Calu3 (cell line): ENCODE measurements at places on chromosomes 4 and X. TPM values are rescaled to one million over a fixed set of nuclear protein-coding genes. Genes with fewer than 3 reads are reported as not detected.
A peak's percentile ranks its signal among the peaks of the same experiment; 100 is the strongest.

DNA sequence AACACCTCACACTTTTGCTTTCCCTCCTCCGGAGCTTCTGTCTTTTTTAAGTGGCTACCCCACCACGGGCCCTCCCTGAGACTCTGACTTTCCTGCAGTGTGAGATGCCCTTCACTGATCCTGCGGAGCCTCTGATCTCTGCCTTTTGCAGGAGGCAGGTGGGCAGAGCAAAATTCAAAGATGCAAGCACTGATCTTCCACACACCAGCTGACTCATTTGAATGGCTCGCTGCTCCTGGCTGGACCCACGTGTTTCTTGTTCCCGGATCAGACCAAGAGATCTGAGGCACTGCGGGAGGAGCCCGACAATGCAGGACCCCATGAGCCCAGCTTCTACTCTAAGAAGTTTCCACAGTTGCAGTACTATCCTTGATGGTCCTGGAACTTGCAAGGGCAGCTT is 1607.9 kb upstream of the TENM3 start:
- peak; percentile 6 for DNase-seq

DNA sequence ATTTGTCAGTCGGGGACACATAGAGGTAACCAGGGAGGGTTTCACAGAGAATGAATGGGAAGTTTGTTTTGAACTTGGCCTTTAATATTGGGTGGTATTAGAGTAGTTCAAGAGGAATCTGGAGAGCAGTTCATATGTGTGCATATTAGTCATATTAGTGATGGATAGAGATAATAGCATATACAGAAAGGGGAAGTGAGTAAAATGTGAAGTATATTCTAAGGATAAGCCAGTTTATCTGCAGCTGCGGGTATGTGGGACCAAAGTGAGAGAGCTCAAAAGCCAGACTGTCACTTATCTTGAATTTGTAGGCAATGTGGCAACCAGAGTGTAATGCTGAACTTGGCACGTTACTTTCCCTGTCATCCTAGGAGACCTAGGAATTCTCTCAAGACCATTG is 169.9 kb downstream of the AFF2 start:
- no peak for DNase-seq

CFAP99 gene
- 0.32 TPM in 1 of 2 replicates, not detected in the other for total RNA-seq

DNA sequence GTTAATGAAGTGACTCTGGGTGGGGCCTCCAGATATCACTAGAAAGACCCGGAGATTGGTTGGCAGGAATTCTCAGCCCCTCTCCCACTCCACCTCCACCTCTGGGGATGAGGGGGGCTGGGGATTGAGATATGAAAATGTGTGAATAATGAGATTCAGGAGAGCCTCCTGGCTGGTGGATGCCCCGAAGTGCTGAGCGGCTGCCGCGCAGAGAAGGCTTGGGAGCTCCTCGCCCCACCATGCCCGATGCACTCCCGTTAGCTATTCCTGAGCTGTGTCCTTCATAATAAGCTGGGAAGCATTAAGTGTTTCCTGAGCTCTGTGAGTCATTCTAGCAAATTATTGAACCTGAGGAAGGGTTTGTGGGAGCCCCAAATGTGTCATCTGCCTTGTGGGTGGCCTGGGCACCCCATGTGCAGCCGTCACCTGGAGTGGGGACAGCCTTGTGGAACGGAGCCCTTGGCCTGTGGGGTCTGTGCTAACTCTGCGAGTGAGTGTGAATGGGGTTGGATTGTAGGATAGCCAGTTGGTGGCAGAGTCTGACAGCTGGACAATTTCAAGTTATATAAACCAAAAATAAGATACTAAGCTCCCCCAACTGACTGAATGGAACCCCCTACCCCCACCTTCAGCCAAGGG is 4.4 kb upstream of the MAEA start:
- no peak for DNase-seq

- DNase-seq = no peak
Observed at GRCh38 chr4:168797194-168797593, 212.9 kb downstream of the CBR4 start.

DNA sequence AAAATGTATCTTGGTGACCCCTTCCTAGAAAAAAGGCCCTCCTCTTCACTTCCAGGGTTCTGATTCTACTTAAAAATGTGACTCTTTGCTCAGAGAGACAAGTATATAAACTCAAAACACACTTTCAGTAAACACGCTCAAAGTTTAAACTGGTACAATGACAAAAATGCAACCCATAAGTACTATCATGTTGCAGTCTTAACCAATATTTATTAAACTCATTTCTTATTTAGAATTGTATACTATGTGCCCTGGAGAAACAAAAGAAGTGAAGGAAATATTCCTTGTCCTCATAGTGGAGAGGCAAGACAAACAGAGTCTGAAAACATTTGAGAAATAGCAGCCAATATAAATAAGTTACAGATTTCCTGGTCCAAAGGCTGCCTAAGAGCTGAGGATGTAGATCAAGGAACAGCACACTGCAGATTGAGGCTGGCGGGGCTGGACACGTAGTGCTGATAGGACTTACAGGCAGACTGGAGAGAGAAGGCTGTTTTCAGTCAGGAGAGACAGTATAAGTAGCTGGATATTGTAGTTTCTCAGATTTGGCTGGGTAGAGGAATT is 39.1 kb upstream of the ANXA3 start:
- DNase-seq = no peak

GRCh38 chr4:158410272-158410671 is 111.4 kb upstream of the RXFP1 start:
- no peak for DNase-seq

USP26 gene
- not detected in 2 replicates for total RNA-seq

MAGIX gene
- 13.9 and 16.6 TPM in 2 replicates for total RNA-seq

L1CAM gene
- total RNA-seq = 14.2 and 16.1 TPM in 2 replicates

DNA sequence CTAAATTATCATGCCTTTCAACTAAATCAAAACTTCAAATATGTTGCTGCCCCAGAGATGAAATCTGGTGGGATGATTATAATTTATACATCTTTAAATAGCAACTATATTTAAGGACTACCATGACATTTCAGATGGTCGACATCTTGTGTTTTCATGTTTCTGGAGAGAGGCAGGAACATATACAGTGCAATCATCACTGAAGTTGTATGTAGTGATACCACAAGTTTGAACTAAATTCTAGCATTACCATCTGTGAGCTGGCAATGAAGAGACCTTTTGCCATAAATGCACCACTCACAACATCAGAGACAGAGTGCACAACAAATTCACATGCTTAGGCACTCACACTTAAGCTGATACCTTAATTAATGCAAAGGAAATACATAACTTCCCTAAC is 196.4 kb upstream of the GPC4 start:
- DNase-seq = no peak

ETNPPL gene
- 0.35 and 0.51 TPM in 2 replicates for total RNA-seq

DNA sequence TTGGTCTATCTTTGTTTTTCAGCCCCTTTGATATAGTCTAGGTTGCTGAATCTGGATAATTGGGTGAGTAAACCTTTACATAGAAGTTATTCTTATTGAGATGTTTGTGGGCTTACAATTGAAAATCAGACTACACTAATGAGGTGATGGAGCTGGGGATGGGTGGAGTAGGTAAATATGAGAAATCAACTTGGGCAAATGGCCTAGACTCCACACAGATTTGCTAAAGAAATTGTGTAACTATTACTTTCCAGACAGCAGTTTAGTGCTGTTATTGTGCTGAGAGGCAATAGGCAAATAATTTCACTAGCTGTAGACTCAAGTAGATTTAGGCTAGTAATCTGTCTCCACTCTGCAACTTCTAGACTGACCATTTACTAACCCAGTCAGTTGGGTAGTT is 8.2 kb downstream of the DIAPH2 start:
- DNase-seq = no peak

TREX2 gene
- 2.0 and 2.2 TPM in 2 replicates for total RNA-seq

- no peak for DNase-seq
Observed at GRCh38 chr4:88060431-88060830, 53.0 kb downstream of the PKD2 start.

DNA sequence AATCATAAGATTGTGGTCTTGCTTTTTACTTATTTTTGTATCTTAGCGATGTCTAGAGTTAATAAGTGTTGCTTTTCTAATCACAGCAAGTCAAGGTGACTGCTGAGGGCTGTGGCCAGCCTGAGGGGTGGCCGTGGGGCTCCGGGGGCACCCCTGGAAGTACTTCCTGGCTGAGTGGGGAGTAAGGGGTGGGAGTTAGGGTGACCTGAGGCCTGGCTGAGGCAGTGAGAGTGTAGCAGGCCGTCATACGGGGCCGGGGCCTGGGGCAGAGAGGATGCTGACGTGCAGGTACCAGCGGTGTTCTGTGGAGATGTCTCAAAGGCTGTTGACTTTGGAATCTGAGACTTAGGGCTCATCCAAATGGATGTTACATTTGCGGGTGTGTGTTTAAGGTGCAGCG is 29.3 kb downstream of the PIGG start:
- DNase-seq = no peak

LANCL3 gene
- 2.2 and 2.3 TPM in 2 replicates for total RNA-seq

- no peak for DNase-seq
Observed at GRCh38 chr4:52192001-52192400, 140.9 kb downstream of the SPATA18 start.

PAGE2B gene
- total RNA-seq = not detected in 2 replicates

DNA sequence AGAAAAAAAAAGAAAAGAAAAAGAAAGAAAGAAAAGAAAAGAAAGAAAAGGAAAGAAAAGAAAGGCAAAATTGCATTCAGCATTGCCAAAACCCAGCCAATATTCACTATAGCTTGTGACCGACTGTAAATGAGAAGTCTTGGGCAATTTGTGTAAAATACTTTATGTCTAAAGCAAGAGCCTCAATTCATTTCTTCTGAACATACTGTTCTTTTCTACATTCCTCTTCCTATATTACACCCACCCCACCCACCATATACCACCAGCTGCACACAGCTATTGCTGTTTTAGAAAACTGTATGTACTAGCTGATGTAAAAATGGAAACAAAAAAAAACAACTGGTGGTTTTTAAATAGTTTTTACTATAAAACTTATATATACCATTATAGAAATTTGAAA is 156.9 kb upstream of the TTC29 start:
- no peak for DNase-seq

DNA sequence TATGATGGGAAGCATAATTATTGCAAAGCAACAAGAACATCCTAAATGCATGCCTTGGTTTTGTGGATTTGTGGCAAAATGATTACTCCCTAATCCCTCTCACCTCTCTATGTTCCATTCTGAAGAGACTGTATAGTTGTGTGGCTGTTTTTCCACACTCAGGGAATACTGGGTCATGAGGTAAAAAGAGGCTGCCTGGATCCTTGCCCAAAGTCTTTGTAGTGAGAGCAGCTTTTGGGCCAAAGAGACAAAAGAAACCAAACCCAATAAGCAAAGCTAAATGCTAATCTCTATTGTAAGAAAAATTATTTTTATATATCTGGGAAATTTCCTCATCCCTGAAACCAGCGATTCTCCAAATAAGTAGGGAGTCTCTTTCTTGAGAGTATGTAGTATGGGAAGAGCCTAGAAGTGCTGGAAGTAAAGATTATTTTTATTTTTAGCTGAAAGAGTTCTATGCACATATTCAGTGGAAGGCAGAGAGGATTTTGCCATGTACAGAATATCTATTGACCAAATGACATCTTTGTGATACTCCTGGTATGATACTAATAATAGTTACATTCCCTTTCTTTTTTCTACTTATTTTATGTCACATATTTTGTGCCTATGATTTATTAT is 24.9 kb upstream of the SULT1B1 start:
- no peak for DNase-seq

TNIP3 gene
- total RNA-seq = not detected in 2 replicates

GRCh38 chr4:151658959-151659600 is 101.7 kb downstream of the GATB start:
- no peak for DNase-seq

GRCh38 chr4:26131711-26132110 is 189.1 kb upstream of the RBPJ start:
- no peak for DNase-seq

HSFX3 gene
- not detected in 2 replicates for total RNA-seq

FGF13 gene
- not detected in 2 replicates for total RNA-seq

GRCh38 chr4:151940926-151941617 is 180.3 kb upstream of the GATB start:
- no peak for DNase-seq

SLC16A2 gene
- total RNA-seq = 0.59 and 0.76 TPM in 2 replicates

- no peak for DNase-seq
Observed at GRCh38 chrX:40272776-40273175, 175.0 kb upstream of the BCOR start.

DNA sequence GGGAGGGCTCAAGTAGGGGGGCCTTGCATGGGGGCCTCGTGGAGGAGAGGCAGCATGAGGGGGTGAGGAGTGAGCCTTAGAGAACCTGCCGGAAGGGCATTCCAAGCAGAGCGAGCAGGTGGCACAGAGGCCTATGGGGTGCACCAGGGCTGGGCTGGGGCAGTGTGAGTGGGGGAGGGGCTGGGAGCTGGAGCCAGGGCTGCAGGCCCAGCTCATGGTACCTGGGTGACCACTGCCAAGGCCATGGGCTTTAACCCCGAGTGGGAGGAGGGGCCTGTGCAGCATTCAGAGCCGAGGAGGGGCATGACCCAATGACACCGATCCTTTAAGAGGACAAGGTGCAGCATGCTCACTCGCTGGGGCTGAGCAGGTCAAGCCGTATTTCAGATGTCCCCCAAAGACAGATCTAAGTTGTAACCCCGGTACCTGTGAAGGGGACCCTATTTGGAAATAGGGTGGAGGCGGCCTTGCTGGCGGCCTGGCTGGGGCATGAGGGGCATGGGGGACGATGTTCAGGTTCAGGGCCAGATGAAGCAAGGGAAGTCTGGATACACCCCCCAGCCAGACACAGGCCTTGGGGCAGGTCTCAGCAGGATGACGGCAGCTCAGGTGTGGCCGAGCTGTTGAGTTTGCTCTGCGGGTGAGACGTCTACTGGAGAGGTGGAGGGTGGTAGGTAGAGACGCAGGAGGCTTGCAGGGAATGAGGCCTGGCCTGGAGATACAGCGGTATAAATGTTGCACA is 137.0 kb downstream of the CPZ start:
- no peak for DNase-seq

DNA sequence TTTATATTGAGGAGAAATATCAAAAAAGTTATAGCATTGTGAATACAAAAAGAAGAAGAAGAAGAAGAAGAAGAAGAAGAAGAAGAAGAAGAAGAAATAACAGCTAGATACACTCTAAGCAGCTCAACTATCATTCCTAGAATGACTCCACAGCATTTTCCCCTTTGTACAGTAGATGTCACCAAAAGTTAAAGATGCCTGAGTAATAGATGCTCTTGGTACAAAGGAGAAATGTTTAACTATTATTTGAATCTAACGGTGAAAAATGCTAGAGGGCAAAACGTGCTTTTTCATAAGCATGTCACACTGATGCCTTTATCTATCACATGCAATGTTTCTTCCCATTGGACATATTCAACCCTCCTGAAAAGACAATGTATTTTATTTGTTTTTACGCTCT is 178.4 kb upstream of the GPRIN3 start:
- DNase-seq = no peak

- no peak for DNase-seq
Observed at GRCh38 chr4:122431351-122431750, 25.2 kb downstream of the IL2 start.

DNA sequence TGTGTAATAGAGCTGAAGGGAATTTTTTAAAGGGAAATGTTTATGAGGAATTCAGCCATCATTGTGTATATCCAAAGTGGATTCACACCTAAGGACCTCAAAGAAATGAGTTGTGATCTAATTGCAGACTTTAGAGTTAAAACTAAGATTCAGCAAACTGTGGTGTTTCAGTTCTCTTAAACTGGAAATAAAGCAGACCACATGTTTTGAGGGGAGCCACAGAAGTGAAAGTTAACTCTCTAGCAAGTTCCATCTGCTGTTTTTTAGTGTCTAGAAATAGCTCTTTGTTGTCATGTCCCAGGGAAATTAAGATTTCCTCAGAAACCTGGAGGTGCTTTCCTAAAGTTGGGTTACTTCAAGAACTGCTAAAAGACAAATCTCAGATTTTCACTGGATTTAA is 97.3 kb upstream of the DDX3X start:
- DNase-seq = no peak
